ENCODE measurements at places on chromosomes 7 and 10.

DNA sequence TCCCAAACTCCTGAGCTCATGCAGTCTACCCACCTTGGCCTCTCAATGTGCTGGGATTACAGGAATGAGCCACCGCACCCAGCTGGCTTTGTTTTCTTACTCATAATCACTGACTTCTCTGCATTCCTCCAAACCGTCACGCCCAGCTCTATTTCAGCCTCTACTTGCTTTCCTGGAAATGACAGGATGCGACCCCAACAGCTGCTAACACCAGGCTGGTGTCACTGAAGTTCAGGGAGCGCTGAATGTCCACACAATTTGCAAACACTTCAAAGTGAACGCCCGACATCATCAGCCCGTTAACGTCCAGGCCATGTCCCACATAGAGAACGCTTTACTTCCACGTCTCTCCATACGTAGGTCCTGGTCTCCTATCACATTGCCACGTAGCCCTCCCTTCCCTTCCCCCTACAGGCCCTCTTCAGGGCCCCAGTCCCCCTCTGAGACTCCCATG lies 12.8 kb upstream of the PROSER2 start:
- DNase-seq: no peak

GRCh38 chr7:41277561-41277960 lies 425.3 kb downstream of the INHBA start:
- DNase-seq: no peak

- no peak for DNase-seq
These were observed 89.0 kb downstream of the NKX6-2 start for GRCh38 chr10:132696728-132697577.

- no peak for DNase-seq
These were observed 247.8 kb downstream of the EBF3 start for GRCh38 chr10:129716211-129716681.

DNA sequence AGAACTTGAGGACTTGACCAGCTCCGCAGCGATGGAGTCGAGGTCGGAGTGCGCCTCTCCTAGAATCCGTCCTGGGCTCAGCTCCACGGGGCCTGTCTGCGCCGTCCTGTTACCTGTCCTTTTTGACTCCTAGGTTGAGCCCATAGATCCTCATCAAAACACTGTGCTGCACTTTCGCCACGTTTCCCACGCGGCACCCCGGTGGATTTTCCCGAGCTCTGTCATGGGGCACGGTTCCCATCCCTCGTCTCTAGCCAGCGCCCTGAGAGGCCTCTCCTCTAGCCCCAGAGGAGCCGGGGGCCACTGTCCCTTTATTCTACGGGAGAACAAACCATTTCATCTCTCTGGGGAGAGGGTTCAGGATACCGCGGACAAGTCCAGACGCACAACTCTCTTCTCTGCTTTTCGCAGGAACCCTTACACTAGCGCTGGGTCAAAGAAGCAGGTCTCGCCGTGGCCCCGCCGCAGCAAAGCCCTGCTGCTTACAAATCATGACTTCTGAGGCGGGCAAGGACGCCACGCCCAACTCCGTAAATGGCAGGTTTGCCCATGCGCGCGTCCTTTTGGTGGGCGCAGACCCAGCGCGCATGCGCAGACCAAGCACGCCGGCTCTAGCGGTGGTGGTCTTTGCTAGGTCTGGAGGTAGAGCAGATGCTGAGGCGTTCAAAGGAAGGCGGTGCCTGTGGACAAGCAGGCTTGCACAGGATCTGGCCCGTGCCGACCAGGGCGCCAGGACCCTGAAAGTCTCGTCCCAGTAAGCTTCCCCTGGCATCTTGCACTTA lies 10.3 kb upstream of the ANKRD7 start:
- peak; percentile 73 for DNase-seq

GRCh38 chr7:29613100-29613499 lies 49.5 kb downstream of the PRR15 start:
- DNase-seq: no peak

DNA sequence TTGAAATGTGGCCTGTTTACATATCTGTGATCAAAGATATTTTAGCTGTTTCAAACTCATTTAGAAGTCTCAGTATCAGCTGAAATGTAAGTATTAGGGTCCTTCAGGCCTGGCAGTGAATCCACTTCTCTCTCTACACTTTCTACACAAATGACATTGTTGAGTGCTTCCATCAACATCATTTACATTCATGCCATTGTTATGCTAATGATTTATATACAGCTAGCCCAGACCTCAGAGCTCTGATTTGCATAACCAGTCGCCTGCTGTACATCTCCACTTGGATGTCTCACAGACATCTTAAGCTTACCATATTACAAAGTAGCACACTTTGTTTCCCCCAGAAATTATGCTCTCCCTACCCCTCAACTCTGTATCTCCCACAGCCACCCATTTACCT lies 71.6 kb downstream of the GSDME start:
- DNase-seq: no peak

DNA sequence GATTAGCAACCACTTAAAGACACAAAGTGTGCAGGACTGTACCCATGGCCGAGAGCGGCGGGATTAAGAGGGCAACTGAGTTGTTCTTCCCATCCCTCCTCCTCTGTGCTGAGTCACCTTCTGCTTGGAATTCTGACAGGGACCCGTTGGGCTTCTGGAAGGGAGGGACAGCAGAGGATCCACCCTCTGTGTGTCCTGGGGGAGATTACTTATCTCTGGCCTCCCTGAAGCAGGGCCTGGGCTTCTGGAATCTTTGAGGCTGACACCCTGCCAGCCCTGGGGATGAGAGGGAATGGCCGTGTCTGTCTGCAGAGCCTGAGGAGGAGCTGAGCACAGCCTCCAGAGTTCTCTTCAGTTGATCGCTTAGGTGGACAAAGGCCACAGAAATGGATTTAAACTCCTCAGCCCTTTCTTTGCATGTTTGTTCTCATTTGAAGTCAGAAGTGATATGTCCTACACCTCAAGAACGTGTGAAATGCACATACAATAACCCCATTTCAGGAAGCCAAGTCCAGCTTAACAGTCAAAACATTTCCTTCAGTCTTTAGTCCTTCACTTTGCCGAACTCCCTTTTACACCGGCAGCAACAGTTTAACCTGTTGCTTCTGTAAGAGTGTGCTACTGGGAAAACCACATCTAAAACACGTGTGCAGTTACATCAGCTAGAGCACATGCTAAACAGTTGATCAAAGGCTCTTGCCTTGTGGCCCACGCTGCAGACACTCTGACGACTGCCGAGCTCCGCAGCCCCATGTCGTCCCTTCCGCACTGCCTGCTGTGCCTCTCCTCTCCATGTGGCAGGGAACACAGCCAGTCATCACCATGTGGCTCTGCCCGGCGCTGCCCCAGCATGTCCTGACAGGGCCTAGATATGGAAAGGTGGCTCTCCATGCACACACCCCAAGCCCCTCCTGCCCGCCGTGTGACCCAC lies 55.7 kb downstream of the IKZF1 start:
- DNase-seq: peak; percentile 80

DNA sequence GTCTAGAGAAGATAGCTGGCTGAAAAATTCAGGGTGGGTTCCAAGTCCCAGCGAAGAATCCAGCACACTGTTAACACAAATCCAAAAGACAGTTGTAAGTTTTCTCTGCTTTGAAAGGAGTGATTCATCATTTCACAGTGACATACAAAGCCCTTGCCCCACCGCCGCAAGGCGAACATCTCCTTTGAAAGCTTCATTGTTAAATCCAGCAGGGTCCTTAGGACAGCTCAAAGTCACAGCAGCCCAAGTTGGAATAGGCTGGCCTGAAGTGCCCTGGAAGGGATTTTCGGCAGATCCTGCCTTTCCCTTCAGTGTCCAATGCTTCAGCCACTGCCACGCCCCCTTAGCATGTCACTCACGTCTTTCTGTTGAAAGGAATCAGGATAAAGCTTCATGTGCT lies 526.1 kb downstream of the CALN1 start:
- DNase-seq: no peak

GRCh38 chr10:100528123-100528886 lies 1.4 kb downstream of the NDUFB8 start:
- DNase-seq: no peak

- DNase-seq: no peak
These were observed 15.9 kb upstream of the AKR1E2 start for GRCh38 chr10:4810092-4810491.

GRCh38 chr7:135811506-135811905 lies 62.9 kb upstream of the FAM180A start:
- no peak for DNase-seq

DNA sequence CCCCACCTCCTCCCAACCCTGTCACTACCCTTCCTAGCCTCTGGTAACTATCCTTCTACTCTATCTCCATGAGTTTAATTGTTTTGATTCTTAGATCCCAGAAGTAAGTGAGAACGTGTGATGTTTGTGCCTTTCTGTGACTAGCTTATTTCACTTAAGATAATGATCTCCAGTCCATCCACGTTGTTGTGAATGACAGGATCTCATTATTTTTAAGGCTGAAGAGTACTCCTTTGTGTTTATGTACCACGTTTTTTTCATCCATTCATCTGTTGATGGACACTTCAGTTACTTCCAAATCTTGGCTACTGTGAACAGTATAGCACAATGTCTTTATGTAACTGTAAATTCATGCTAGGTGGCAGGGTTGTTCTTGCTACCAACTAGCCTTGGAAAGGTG lies 461.6 kb downstream of the PLXDC2 start:
- DNase-seq: no peak

DNA sequence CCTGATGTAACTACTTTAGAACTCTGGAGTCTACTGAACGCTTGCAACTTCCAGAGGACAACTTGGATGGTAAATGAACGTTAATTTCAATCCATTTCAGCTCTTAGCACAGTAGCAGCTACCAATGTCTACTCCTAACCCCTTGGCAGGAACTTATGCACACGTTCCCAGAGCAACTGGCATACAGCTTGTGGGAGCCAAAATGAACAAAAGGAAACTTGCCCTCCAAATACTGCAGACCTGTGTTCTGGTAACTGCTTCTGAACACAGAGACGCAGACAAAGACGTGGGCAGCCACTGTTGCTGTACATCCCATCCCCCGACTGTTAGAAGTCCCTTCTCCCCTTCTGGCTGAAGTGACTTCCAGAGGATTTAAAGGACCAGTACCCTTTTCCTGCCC lies 61.3 kb downstream of the XPNPEP1 start:
- DNase-seq: no peak

- no peak for DNase-seq
These were observed 65.0 kb upstream of the TES start for GRCh38 chr7:116145245-116145852.

- no peak for DNase-seq
These were observed 30.3 kb upstream of the CDK1 start for GRCh38 chr10:60747817-60748469.

- no peak for DNase-seq
These were observed 57.2 kb downstream of the PDGFA start for GRCh38 chr7:462173-463103.

- DNase-seq: no peak
These were observed 46.9 kb downstream of the ZNF518A start for GRCh38 chr10:96176985-96177384.

DNA sequence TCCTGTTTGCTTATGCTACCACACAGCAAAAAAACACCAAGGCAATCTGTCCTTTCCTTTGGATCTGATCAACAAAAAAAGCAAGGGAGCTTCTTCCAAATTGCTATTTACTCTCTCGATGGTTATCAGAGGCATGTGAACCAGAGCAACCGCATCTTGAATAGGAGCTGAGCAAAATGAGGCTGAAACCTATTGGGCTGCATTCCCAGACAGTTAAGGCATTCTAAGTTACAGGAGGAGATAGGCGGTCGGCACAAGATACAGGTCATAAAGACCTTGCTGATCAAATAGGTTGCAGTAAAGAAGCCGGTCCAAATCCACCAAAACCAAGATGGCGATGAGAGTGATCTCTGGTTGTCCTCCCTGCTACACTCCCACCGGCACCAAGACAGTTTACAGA lies 76.8 kb upstream of the FRMD4A start:
- no peak for DNase-seq

GRCh38 chr7:14449291-14449690 lies 453.3 kb downstream of the DGKB start:
- no peak for DNase-seq

DNA sequence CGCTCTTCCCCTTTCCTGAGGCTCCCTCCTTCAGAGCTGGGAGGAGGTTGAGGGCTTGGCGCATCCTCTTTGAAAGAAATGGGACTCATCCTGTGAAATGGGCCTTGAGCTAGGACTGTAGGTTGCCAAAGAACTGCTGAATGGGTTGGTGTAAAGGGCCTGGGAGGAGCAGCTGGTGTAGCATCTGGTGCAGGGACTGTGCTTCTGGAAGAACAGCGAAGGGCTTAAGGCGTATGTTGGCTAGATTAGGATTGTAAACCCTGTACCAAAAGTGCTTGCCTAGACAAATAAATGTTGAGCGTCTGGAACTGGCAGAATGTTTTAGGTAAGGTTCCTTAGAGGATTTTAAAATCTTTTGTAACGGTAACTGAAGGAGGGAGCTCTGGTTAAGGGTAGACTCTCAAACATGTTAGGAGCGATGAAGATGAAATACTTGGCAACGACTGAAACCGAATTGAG lies 563 bp downstream of the STAM start:
- DNase-seq: no peak

DNA sequence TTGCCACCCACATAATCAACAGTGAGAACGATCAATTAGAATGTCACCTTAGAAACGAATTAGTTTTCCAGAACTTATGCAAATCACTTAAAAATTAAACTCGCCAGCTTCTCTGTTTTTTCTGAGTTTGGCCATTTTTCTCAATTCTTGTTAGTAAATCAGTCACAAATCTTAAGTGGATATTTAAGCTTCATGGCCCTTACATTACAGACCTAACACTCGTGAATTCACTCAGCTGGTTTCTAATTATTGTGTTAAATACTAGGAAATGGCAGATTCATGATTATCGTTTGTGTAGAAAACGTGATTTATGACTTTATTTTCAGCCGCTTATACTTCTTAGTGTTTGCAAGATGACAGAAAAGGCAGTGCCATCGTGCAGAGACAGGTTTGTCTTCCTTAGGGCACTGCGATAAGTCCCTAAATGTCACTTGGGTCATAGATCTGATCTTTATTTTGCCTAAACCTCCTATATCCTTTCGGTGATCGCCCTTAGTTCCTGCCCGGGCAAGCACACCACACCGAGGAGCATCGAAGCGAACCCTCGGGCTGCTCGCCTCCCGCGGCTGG lies 587 bp upstream of the CELF2 start:
- no peak for DNase-seq

DNA sequence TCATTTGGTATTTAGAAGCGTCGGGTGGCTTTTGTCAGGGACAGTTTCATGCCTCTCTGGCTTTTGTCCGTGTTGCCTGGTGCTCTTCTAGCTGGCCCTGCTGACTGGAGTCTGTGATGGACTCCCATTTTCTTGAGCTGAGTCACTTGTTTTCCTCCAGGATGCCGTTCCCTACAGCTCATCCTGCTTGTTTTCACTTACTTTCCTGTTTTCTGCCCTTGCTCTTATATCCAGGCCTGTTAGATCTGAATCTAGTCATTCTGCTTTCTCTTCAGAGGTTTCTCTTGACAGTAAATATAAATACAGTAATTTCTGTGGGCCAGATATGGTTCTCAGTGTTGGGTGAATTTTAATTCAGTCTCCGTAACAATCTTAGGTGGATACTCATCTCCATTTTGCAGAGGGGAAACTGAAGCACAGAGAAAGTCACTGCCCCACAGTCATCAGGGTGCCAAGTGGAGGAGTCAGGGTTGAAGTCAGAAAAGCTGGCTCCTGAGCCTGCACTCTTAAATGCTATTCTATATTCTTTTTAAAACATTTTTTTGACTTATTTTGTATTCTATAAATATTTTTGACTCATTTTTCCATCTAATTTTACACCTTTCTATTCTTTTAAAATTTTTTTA lies 85.4 kb downstream of the CCNY start:
- no peak for DNase-seq
